ENCODE measurements at places on chromosomes 12 and 14. TPM values are rescaled to one million over a fixed set of nuclear protein-coding genes. Genes with fewer than 3 reads are reported as not detected.

GRCh38 chr14:31229638-31230572, 22.3 kb upstream of the HECTD1 start:
- peak; percentile 74 for DNase-seq

GRCh38 chr14:103613517-103613916, 15.5 kb upstream of the KLC1 start:
- no peak for DNase-seq

DNA sequence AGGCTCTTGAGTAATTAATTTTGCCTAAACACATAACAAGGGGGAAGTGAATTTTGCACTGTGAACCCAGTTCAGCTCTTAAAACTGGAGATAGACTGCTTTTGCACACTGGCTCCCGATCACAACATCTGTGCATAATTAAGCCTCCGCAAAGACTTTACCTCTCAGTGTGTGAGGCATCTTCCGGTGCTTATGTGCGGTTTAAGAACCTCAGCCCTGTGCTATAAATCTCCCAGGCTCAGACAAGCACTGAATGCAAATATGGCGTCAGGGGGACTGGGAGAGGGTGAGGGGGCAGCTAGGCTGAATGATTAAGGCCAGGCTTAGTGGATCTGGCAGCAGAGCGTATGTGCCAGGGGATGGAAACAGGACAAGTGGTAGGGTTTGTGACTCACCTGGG, 103.3 kb downstream of the ADCK1 start:
- no peak for DNase-seq

GRCh38 chr12:127583041-127583440, 683.9 kb upstream of the TMEM132C start:
- DNase-seq: no peak

P2RX7 gene
- polyA plus RNA-seq: 2.4 TPM

DNA sequence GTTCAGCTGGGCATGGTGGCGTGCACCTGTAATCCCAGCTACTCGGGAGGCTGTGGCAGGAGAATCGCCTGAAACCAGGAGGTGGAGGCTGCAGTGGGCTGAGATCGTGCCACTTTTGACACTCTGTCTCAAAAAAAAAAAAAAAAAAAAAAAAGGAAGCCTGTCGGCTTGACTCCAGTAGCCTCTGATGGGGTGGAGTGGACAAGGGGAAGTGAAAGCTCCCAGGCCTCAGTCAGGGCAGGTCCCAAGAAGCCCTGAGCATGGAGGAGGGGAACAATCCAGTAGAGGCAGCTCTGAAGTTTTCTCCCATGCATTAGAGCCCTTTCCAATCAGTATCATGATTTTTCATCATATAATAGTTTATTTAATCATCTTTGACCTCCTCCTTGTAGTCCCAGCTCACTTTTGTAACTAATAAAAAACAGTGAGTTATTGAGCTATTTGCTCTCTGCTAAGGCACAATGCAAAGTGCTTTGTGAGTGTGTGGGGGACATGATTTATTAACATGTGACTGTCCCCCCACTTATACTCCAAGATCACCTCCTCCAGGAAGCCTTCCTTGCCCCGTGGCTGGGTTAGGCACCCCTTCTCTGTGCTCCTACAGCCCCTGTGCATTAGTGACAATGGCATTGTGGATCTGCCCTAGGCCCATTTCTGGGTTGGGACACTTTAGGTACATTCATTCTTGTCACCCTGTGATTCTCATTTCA, 4.7 kb upstream of the SSH1 start:
- DNase-seq: no peak

DNA sequence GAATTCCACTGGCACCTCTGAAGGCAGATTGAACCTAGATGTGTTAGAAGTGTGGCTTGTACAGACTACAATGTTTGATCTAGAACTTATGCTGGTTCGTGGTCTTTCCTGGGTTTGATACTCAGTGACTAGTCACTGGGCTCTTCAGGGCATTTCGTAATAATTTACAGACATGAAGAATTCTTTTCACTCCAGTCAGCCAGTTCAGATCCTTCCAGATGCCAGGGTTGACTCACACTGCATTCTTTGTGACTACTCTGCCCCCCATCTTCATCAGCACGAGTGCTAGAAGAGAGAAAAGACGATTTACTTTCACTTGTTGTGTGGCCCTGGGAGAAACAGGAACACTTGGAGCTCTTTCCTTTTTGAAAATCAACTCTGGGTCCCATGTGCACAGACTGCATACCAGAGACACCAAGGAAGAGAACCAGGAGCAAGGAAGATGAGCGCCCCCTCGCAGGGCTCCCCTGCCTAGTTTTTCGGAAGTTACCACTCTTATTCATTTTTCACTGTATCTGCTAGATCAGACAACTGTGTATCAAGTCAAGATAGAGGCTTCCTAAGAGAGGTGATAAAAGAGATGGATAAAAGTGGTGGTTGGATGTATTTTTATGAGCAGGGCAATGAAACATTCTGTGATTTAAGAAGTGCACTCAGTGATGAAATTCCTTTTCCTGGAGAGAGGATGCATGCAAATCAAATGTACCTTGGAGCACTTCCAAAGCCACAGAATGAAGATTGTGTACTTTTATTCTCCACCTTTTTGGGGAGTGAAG, 33.5 kb upstream of the EVL start:
- DNase-seq: no peak

GRCh38 chr12:79373896-79374499, 316.8 kb downstream of the PAWR start:
- DNase-seq: no peak

NFE2 gene
- polyA plus RNA-seq: 4.8 TPM

PLXNC1 gene
- 10.0 TPM for polyA plus RNA-seq

DNA sequence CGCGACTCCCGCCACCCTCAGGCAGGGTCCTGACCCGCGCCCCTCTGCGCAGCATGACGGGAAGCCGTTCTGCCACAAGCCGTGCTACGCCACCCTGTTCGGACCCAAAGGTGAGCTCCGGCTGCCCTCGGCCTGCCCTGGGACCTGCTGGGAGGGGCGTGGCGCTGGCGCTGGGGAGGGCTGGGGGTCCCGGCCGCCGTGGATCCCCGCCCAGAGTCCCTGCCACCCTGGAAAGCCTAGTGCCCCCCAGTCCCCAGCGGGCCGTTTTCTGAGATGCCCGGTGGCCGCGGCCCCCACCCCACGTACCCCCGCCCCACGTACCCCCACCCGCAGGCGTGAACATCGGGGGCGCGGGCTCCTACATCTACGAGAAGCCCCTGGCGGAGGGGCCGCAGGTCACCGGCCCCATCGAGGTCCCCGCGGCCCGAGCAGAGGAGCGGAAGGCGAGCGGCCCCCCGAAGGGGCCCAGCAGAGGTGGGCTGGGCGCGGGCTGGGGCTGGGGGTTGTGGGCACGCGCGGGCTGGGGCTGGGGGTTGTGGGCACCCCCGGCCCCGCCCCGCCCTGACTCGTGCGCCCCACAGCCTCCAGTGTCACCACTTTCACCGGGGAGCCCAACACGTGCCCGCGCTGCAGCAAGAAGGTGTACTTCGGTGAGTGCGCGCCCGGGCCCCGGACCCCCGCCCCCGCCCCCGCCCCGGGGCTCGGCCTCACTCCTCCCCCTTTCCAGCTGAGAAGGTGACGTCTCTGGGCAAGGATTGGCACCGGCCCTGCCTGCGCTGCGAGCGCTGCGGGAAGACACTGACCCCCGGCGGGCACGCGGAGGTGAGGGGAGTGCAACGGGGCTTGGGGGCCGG, 4.0 kb downstream of the CRIP2 start:
- DNase-seq: no peak

SOCS4 gene
- polyA plus RNA-seq: 18.5 TPM

GRCh38 chr12:121794534-121795033, 1.1 kb upstream of the RHOF start:
- DNase-seq: no peak
